ENCODE measurements at places on chromosomes 13 and 19.
A peak's percentile ranks its signal among the peaks of the same experiment; 100 is the strongest.

DNA sequence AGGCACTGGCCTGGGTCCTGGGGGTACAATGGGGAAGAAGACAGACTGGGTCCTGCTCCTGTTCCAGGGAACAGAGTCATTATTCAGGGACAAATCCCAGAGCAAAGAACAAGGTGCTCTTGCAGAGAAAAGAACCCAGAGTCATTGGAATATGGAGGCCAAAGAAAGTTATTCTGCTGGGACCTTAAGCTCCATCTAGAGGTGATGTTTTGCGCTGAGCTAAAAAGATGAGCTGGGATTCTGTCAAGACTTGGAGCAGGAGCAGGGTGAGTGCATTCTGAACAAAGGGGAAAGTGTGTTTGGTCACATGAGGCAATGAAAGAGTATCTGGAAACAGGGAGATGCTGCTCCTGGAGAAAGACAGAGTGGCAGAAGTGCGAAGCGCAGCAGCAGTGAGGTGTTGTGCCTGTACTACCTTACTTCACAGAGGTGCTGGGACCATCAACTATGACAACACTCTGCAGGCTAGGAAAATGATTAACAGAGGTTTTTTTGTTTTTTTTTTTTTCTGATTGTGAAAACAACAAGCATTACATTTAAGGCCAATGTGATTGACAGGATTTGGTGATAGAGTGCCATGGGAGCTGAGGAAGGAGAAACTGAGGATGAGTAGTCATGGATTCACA lies 95.3 kb upstream of the TNFSF11 start:
- DNase-seq: no peak

GRCh38 chr19:48745208-48745995 lies 1.3 kb downstream of the IZUMO1 start:
- DNase-seq: no peak

DNA sequence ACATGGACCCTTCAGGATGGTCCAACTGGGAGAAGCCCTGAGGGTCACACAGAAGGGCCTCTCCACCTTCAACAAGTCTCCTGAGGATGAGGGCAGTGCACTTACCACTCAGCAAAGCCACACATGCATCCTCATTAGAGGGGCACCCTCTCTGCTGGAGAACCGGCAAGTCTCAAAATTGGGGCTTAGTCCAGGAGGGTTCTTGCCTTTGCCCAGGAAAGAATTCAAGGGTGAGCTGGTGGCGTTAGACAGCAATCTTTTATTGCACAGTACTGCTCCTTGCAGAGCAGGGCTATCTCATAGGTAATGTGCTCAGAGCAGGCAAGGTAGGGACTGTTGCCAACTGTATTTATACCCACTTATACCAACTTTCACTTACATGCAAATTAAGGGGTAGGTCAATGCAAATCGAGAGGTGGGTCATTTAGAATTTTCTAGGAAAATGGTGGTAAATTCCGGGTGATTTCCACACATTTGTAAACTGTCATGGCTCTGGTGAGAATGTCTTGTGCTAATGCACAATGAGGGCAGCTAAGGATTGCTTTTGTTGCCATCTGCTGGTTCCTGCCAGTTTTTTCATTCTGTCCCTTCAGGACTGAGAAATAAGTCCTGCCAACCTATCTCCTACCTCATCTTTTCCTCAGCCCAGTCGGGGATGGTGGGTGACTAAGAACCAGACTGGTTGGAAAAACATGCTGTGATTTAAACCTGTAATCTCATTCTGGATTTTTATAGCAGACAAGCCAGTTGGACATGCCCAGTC lies 27.8 kb upstream of the IGSF23 start:
- DNase-seq: no peak

GRCh38 chr13:107961849-107962608 lies 253.3 kb downstream of the LIG4 start:
- no peak for DNase-seq

- DNase-seq: no peak
Observed at GRCh38 chr19:44661205-44661604, 10.1 kb upstream of the CEACAM19 start.

DNA sequence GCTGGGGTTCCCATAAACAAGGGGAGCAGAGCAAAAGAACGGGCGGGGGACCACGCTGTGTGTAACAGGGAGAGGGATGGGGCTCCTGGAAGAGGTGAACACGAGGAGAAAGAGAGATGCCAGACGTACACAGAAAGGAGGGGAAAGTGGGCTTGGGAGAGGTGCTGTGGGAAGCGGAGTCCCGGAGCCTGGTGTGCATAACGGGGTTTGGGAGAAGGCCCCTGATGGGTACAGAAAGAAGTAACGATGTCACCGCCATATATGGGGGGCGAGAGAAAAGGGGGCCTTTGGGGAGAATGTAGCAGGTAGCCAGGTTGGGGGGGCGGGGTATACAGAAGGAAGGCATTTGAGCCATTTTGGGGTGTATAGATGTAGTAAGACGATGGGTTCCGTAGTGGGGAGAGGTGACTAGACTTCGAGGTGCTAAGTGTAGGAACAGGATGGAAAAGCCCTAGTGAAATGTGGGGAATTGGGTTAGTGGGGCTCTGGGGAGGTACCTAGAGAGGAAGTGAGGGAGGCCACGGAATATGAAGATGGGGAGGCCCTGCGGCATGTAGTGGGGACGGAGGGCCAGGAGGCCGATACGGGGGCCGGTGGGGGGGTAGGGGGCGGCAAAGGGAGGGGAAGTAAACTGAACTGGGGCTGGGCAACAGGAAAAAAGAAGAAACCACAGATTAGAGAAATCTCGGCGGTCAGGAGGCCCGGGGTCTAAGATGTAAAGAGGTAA lies 787 bp downstream of the ZNF580 start:
- DNase-seq: no peak

- no peak for DNase-seq
Observed at GRCh38 chr13:88718781-88719180, 1047.6 kb downstream of the SLITRK5 start.

- no peak for DNase-seq
Observed at GRCh38 chr13:106143392-106143791, 392.1 kb downstream of the EFNB2 start.

GRCh38 chr13:75802161-75802560 lies 166.0 kb downstream of the LMO7 start:
- DNase-seq: no peak

DNA sequence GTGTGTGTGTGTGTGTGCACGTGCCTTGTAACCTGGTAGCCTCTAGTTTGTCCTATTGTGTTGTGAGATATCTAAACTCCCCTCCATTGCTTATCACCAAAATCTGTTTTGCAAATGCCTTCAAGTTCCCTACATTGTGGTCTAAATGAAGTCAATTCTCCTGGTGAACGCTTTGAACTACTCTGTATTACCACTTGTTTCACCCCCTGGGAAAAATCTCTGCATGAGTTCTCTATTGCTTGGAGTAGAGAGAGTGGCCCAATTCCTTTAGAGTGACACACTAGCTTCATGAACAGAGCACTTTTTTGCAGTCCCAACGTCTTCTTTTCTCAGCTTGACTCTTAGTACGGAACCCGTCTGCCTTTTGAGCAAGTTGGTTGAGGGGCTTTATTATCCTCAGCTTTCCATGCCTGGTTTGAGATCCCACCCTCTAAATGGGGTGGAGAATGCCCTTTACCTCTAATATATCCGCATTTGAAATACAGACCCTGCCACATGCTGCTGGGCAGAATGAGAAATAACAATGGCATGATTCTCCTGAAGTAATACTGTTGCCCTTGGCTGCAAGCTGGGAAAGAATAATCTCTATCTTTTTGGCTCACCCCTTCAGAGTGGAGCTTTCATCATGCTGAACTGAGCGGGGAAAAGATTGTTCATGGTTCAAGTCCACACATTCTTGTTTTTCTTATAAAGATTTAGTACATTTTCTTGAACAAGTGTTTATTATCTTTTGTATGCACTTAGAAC lies 2545.3 kb downstream of the PCDH9 start:
- DNase-seq: no peak

DNA sequence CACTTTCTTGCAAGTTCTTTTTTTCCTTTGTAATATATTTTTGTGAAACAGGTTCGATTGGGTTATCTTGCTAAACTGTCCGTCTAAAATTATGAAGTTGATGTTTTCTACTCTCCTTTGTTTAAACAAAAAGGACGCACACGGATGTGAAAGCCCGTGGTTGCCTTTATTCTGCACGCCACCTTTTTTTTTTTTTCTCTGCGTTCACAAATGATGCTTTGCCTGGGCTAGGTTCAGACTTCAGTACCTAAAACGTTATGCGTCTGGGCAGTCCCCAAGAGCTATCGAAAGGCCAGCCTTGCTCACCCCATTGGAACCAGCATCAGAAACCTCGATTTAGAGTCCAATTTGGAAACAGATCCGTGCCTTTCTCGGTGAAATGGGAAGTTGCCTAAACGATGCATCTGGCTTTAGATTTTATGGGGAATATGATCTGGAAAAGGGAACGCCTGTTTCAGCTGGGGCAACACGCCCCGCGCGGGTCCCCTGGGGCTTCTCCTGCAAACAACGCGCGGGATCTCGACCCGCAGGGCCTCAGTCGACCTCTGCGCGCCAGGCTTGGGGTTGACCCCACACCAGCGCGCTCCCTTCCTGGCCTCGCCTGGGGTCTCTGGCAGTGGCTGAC lies 113.9 kb downstream of the KCNRG start:
- DNase-seq: peak; percentile 42

GRCh38 chr19:46892252-46893179 lies 31.7 kb downstream of the ARHGAP35 start:
- DNase-seq: no peak

- DNase-seq: peak; percentile 56
Observed at GRCh38 chr19:43651758-43652545, 12.3 kb upstream of the CADM4 start.

DNA sequence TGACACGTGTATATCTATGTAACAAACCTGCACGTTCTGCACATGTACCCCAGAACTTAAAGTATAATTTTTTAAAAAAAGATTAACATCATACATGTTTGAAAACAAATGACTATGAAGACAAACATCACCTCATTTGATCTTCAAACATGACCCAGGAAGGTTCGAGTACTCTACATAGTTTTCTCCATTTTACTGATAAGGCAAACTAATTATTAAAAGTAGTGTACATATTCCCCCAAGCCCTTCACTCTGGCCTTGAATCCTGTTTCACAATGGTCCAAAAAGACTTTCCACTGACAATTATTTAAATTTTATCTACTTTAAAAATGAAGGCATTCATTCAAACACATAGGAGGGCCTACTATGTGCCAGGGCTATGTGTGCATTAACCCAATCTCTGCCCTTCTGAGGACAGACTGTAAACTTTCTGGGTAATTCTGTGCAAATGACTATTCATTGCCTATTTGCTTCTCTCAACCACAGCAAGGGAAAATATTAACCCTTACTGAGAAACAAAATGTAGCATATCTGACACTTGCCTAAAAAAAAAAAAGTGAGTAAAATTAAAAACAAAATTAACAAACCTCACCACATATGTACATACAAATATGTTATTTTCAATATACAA lies 22.1 kb downstream of the ATP7B start:
- DNase-seq: no peak
